ENCODE measurements at places on chromosomes 12 and 14. TPM values are rescaled to one million over a fixed set of nuclear protein-coding genes. Genes with fewer than 3 reads are reported as not detected.

DNA sequence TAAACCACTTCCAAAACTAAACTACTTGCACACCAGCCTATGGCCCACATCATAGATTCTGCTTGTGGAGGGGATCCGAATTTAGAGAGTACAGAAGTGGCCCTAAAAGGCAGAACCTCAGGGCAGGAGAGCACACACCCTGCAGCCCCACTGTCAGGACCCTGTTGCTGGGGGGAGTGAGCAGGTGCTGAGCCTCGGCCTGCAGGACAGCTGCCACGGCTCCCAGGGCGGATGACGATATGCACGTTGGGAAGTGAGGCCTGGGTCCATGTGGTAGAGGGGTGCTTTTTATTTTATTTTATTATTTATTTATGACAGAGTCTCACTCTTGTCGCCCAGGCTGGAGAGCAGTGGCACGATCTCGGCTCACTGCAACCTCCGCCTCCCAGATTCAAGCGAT is 73.5 kb downstream of the TNFAIP2 start:
- no peak for DNase-seq

DNA sequence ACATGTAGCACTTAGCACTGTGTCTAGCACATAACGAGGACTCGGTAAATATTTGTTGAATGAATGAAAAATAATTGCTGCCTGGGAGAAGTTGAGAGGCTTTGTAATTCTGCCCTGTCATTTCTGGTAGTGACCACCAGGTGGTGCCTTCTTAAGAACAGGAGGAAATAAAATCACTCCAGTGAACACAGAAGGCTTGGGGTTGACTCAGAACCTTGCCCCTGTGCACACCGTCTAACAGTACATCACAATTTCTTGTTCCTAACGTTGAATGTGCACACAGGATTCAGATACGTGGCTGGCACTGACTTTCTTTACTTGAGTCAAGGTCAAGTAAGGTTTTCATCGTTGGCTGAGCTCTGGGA is 91.8 kb downstream of the RGS6 start:
- no peak for DNase-seq

- no peak for DNase-seq
Measured at GRCh38 chr12:46386360-46386867, 13.8 kb upstream of the SLC38A2 start.

DNA sequence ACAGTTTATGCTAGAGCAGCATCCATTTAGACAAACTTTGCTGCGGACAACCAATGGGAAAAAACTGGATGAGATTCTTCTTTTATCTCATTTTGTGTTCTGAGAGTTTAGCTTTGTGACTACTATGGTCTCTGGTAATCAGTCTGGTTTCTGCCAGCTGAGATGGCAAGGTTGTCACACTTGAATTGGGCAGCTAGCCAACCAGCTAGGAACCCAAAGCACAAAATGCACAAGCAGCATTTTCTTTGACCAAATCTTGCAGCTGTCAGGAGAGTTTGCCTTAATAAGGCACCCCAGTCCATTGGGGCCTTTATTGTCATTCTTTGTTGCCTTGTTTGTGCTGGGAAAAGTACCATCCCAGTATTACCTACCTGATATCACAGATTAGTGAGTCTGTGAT is 34.0 kb upstream of the ETV6 start:
- DNase-seq: no peak

DNA sequence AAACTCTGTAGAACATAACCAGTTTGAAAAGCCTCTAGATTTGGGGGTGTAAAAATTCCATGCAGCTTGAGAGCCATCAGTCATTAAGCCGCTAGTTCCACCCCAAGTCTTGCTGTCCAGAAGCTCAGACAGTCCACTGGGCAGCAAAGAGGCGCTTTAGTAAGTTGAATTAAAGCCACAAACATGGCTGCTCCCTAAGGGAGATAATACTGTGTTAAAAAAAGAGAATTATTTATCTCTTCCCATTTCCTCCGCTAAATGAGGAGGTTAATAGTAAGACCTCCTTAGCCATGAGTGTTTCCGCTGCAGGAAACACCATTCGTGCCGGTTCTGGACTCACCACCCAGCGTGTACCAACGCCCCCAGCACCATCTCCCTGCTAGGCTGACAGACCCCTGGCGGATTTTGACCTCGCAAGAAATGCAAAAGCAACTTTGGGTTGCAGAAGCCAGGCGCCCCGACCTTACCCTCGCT is 536 bp downstream of the TM7SF3 start:
- peak; percentile 17 for DNase-seq

GRCh38 chr12:95738024-95738611 is 52.4 kb downstream of the NTN4 start:
- DNase-seq: no peak

DNA sequence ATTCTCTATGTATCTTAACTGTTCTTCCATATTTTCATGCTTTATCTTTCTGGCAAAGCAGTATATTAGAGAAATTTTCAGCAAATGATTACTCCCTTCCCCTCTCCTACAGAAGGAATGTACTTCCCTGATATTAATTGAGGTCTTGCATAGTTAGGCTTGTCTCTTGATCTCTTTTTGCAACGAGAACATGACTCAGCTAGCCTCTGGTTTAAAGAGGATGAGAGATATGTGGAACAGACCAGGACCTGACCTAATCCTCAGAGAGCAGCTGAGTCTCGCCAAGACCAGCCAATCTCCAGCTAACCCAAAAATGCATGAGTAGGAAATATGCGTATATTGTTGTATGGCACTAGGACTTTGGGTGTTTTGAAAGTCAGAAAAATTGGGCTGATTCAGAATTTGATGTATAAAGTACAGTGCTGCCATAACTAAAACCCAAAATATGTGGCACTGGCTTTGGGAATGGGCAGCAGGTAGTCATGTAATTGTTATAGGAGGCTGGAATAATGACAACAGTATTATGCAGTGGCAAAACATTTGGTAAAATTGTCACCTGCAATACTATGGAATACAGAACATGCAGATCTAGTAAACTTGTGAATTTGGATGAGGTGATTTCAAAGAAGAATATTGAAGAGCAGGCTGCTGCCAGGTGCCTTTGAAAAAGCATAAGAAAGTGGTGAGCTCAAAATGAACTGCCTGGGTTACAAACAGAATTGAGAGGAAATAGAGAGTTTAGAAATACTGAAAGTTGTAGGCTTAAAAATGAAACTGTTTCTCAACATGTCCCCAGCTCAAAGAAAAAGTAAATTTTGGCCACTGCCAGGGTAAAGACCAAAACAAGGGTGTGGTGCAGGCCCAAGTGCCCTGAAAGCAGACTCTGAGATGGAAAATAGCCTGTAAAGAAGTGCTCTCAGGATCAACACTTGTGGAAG is 9.3 kb upstream of the USP15 start:
- no peak for DNase-seq

SLC10A1 gene
- polyA plus RNA-seq: 0.24 TPM

All from right renal cortex interstitium (tissue), 3 donors.